ENCODE measurements at places on chromosomes 12 and 14.

DNA sequence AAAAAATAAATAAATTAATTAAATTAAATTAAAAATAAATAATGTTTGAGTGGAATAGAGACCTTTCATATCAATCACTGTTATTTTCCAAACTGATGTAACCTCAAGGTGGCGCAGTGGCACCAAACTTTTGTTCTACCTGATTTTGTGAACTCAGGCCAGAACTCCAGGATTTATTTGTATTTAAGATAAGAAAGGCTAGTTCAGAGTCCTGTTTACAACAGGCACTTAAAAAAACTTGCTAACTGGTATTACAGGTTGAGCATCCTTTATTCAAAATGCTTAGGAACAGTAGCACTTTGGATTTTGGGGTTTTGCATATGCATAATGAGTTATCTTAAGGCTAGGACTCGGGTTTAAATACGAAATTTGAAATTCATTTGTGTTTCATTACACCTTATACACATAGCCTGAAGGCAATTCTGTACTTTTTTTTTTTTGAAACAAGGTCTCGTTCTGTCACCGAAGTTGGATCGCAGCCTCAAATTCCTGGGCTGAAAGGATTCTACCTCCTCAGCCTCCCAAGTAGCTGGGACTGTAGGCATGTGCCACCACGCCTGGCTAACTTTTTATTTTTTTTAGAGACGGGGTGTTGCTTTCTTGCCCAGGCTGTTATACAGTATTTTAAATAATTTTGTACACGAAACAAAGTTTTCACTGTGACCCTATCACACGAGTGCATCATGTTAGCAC, 32.4 kb downstream of the YY1 start:
- DNase-seq: no peak

- DNase-seq: no peak
These were observed 58.2 kb downstream of the DICER1 start for GRCh38 chr14:95098984-95099599.

DNA sequence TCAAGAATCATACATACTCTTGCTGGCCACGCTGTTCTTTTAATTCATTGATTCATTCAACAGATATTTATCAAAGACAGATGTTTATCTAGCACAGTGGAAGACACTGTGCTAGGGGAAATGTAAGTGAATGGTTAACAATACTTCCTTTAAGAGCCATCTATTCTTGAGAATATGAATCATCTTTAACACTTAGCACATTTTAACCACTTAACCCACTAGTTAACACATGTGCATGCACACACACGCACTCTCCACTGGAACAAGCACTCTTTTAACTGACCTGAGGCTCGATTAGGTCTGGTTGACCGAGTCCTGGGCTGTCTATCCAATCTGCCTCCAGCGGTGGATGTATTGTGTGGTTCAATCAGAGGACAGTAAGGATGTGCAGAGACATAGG, 34.6 kb downstream of the LMNTD1 start:
- DNase-seq: no peak

DNA sequence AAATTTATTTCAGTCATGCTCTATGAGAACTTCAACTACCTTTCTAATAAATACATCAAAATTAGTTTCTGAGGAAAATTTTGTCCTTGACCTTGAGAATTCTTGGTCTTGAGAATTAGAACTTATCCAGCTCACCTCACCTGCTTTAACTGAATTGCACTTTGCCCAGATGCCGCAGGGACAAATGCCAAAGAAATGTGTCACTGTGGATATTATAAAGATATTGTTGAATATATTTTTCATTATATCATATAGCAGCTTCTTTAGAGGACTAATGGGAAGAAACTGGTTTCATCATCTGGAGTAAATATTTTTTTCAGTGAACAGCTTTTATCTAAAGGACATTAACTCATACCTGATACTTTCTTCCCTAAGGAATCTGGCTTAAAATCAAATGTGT, 54.1 kb downstream of the LRP6 start:
- DNase-seq: no peak

DNA sequence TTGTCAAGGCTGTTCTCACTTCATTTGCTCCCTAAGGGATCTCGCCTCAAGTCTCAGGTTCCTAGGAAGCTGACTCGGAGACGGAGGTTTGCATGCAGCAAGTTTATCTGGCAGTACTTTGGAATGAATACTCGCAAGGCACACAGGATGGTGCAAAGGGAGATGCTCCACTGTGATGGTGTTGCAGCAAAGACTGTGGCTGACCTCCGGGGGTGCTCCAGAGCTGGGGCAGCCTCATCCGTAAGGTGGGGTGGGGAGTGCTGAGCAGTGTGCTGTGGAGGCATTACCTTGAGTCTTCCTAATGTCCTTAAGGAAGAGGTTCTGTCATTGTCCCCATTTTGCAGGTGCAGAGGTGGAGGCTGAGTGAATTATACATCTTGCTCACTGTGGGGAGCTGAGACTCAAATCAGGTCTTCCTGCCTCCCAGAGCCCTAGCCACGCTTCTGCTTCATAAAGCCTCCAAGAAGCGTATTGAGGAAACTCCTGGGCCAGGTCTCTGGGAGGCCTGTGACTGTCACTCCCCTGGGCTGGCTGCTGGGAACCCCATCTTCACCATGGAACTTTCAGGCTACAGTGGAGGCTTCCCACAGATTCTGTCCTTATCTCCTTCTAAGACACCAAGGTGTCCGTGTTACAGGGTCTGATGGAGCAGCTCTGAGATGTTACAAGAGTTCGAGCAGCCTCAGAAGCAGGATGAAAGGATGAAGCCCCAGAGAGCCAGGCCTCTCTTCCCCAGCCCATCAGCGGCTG, 39.5 kb downstream of the GALNT16 start:
- DNase-seq: no peak

GRCh38 chr14:58292187-58292586, 6.2 kb upstream of the ARID4A start:
- no peak for DNase-seq

GRCh38 chr14:76591266-76591665, 170.0 kb upstream of the VASH1 start:
- DNase-seq: no peak

DNA sequence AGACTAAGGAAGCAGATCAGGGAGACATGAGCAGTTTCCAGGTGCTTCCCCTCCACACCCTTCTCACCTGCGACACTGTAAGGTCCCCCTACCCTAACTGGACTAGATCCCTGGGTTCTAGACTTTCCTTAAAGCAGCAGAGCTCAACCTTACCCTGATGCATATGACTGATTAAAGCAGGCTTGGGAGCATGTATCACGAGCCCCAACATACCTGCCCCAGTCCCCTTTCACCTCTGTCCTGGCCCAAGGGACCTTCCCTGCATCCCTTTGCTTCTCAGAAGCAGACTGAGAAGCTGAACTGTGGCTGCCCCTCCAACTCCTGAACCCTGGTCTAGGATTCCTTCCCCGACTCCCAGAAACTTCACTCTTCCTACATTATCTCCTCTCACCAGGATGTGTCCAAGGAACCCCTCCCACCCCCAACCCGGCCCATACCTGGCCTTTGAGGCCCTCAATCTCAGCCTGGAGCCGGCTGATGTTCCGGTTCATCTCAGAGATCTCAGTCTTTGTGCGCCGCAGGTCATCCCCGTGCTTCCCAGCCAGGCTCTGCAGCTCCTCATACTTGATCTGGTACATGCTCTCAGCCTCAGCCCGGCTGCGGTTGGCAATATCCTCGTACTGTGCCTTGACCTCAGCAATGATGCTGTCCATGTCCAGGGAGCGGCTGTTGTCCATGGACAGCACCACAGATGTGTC, 5.4 kb downstream of the KRT8 start:
- no peak for DNase-seq

GRCh38 chr12:123912415-123913380, 59.9 kb downstream of the CCDC92 start:
- no peak for DNase-seq

GRCh38 chr12:29216266-29216665, 67.2 kb downstream of the FAR2 start:
- no peak for DNase-seq

GRCh38 chr14:51855234-51855633, 5.2 kb upstream of the GNG2 start:
- DNase-seq: no peak

GRCh38 chr12:1559676-1560091, 34.7 kb downstream of the FBXL14 start:
- DNase-seq: no peak

DNA sequence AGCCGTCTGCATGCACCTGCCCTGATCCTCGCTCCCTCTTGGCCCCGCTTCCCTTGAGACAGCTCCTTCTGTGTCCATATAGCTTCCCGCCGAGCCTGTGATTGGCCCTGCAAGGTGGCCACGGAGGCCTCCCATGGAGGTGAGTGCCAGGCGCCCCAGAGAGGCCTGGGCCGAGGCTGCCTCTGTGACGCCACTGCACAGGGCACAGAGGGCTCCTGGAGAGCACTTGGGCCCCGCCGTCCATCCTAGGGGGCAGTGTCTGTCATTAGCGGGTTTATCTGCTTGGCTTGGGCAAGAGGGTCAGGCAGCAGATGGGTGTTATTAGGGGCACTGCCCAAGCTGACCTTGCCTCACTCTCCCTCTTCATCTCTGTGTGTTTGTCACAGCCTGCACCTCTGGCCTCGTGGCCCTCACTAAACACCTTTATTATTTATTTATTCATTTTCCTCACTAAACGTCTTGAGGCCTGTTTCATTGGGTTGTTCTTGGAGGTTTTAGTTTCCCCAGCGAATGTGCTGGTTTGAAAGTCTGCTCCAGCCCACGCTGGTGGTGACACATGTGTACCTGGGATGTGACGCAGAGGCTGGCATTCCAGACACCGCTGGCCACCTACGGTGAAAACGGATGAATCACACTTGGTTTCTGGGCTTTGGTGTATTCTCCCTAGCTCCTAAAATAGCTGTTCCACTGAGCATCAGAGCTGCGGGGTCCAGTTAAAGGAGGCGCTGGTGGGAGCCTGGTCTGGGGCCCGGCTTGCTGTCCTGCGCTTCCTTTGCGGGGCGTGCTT, 5.9 kb downstream of the ZFYVE21 start:
- DNase-seq: no peak

- DNase-seq: no peak
These were observed 91.3 kb downstream of the AEBP2 start for GRCh38 chr12:19530637-19531023.

- DNase-seq: no peak
These were observed 1318.4 kb downstream of the TMEM121 start for GRCh38 chr14:106844608-106845285.

Data from anterior cingulate cortex (tissue), 58 donors.